Left lobe of liver (tissue), 2 donors: ENCODE measurements at places on chromosomes 3 and 15.

DNA sequence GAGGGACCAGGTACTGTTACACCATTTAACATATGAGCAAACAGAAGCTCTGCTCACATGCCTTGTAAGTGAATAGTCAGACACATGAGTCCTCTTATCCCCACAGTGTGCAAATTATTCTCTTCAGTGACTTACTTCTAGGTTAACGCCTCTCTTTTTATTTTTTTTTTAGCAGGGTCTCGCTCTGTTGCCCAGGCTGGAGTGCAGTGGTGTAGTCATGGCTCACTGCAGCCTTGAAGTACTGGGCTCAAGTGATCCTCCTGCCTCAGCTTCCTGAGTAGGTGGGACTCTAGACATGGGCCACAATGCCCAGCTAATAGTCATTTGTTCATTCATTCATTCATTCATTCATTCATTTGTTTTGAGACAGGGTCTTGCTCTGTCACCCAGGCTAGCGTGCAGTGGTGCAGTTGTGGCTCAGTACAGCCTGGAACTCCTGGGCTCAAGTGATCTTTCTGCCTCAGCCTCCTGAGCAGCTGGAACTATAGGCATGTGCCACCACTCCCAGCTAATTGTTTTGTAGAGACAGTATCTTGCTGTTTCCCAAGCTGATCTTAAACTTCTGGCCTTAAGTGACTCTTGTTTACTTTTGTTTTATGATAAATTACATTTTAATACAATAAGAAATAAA, 94.7 kb downstream of the LRRC28 start:
- DNase-seq, result no peak

GRCh38 chr3:113161661-113162060, 49.7 kb upstream of the BOC start:
- no peak for DNase-seq

GRCh38 chr3:110174908-110175307, 837.6 kb upstream of the DPPA4 start:
- no peak for DNase-seq

DNA sequence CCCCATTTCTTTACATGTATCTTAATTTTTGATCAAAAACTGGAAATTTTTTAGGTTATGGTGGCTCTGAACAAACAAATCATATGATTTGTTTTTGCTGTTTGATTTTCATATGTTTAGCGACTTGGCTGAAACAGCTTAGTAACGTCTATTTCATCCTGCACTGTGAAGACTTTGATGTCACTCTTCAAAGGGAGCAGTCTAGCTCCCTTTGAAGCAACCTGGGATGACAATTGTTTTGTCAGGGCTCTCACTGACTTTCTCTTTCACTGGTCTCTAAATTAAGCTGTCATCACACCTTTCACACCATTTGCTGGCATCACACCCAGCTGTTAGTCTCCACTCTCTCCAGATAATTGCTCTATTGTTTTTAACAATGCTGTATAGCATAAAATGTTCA, 896.9 kb downstream of the IGSF11 start:
- no peak for DNase-seq
